ENCODE measurements at places on chromosomes 3 and 15.

- DNase-seq: no peak
These were observed 198.9 kb upstream of the TOPAZ1 start for GRCh38 chr3:44042772-44043171.

GRCh38 chr3:55620351-55621025, 133.4 kb upstream of the WNT5A start:
- peak; percentile 50 for DNase-seq

GRCh38 chr3:108209579-108209978, 12.6 kb downstream of the IFT57 start:
- no peak for DNase-seq

DNA sequence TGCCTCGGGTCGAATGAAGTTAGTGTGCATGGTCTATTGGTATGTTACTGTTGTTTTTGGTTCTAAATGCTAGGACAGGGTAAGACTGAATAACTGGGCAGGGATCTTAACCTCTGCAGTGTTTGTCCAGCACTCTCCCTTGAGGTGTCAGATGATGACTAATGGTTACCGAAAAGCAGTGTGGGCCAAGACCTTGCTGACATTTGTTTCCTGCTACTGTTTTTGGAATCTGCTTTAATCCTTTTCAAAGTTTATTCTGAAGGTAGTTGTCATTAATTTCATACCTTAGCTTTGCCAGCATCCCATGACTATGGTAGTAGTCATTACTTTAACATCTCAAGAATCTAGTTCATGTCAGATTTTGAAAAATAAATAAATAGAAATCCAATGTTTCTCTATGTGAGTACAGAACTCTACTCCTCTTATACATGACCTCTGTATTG, 117.0 kb downstream of the P3H2 start:
- peak; percentile 41 for DNase-seq

- peak; percentile 36 for DNase-seq
These were observed 23.6 kb downstream of the HEG1 start for GRCh38 chr3:125032100-125032643.

DNA sequence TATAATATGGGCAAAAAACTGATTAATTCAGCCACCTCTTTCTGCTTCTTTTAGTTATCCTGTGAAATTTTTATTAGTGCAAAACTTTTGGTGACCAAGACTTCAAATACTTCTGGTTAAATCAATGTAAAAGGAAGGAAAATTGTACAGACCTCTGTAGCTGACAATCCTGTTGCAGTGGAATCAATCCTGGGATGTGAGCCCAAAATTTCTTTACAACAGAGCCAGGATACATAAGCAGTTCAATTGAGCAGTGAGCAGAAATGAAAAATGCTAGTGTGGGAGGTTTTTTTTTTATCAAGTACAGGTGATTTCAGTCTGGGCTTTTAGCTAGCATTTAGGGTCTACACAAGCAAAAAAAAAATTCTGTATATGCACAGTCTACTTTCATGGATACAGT, 398.0 kb downstream of the OTOL1 start:
- DNase-seq: no peak

DNA sequence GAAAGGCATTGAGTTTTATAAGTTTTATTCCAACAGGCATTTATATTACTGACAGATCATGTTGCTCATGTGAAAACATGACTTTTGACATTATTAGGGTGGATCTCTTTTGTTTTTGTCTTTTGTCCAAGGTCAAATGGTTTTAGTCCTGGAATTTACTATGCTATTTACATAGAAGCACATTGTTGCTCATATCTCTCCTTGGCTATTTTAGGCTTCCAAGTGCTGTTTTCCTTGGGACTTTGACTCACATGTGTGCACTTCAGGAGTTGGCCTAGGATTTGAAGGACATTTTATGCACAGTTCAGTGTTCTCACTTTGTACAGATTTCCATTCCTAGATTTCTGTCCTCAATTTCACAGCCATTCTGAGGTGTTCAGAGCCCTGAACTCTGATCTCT, 225.7 kb downstream of the PYDC2 start:
- DNase-seq: no peak

DNA sequence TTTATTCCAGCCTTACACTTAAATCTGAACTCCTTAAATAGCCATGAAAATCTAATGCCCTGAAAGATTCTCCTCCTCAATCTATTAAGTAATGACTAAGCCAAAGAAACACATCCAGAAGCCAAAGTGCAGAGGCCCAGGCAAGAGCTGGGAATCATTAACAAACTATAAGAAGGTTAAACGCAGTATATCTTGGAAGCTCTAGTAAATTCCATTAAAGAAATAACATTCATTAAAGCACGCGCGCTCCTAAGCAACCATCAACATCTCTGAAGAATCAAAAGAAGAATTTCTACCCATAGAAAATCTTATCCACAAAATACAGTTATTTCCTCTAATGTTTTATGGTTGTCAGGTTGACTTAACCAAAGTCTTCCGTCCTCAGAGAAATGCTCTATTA, 29.5 kb downstream of the MB21D2 start:
- DNase-seq: no peak

- no peak for DNase-seq
These were observed 135.4 kb downstream of the KLF13 start for GRCh38 chr15:31461911-31462480.

GRCh38 chr3:108493862-108494261, 16.5 kb downstream of the MYH15 start:
- DNase-seq: peak; percentile 47

DNA sequence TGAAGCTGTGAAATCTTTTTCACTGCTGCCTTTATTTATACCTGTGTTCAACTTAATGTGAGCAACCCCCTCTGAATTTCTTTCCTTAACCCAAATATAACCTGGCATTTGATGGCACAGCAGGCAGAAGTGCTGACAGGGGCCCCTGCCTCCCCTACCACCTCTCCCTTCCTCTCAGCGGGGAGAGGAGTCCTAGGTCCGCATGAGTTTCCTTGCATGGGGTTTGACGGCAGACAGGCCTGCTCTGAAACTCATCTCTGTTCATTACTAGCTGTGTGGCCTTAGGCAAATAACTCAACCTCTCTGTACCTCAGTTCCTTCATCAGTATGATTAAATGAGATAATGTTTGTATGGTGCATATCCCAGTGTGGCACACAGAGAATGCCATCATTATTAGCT, 79.7 kb downstream of the SEC22A start:
- DNase-seq: no peak

GRCh38 chr3:178707311-178708031, 171.2 kb downstream of the KCNMB2 start:
- DNase-seq: peak; percentile 11

- no peak for DNase-seq
These were observed 68.0 kb downstream of the PDZRN3 start for GRCh38 chr3:73556520-73557372.

GRCh38 chr3:125662675-125663074, 67.4 kb upstream of the OSBPL11 start:
- DNase-seq: no peak

GRCh38 chr3:194686816-194687637, 1.3 kb downstream of the FAM43A start:
- peak; percentile 50 for DNase-seq

DNA sequence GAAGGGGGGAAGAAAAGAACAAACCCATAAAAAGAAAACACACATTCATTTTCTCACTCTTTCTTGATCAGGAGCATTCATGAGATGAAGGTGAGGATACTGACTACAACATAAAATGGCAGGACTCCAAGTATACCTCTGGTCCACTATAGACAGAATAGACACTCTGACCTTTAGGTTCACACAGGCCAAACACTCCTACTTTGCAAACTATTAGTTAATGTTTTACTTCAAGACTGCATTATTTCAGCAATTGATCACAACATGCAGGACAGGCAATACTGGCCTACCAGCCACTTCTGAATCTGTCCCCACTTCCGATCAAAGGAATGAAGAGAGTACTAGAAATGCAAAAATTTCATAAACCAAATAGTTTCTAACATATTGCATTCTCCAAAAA, 47.0 kb downstream of the LRRFIP2 start:
- DNase-seq: no peak

- DNase-seq: no peak
These were observed 72.2 kb upstream of the LMOD3 start for GRCh38 chr3:69194431-69195165.

GRCh38 chr15:35932531-35932930, 386.6 kb upstream of the DPH6 start:
- DNase-seq: no peak

- DNase-seq: no peak
These were observed 45.9 kb upstream of the SEC61A1 start for GRCh38 chr3:128006061-128007032.

GRCh38 chr15:67822537-67823313, 2.6 kb upstream of the SKOR1 start:
- DNase-seq: no peak

- no peak for DNase-seq
These were observed 183.9 kb downstream of the SHQ1 start for GRCh38 chr3:72664184-72664975.

DNA sequence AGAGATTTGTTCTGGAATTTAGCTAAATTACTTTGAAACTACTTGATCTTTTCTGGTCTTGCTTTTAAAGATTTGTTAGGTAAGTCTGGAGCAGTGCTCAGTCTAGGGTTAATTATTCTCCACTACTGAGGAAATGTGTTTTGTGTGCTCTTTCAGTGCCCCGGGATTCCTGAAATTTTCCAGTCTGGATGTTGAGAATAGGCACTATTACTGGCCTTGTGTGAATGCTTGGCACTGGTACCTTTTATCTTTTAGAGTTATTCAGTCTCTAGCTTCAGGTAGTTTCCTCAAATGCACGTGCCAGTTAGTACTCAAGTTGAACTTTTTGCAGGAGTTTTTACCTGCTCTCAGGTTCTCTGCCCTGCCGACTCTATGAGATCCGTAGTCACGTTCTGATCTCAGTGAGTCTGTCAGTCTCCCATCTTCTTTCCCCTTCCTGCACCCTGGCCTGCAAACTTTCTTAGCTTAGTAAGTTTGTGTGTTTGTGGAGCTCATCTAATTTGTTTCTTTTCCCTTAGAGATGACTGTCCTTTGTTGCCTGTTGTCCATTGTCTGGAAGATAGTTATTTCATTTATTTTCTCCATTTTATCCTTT, 39.5 kb downstream of the TCF12 start:
- no peak for DNase-seq

- DNase-seq: peak; percentile 39
These were observed 145.9 kb downstream of the MEIS2 start for GRCh38 chr15:36954486-36954885.

DNA sequence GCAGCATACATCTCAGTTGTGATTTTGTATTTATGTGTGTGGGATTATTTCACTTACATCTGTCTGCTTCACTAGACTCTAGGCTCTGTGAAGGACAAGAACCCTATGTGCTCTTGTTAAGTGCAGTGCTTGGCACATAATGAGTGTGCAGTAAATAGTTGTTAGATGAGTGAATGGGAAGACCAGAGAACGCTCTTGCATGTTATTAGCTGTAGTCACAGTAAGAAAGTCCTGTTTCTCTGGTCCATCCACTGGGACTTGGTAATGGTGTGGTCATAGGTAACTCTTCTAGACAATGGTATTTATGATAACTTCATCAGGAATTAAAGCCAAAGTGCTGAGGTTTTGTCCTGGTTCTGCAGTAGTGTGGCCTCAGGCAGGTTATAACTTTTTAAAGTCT, 1.4 kb upstream of the AQP9 start:
- DNase-seq: no peak

DNA sequence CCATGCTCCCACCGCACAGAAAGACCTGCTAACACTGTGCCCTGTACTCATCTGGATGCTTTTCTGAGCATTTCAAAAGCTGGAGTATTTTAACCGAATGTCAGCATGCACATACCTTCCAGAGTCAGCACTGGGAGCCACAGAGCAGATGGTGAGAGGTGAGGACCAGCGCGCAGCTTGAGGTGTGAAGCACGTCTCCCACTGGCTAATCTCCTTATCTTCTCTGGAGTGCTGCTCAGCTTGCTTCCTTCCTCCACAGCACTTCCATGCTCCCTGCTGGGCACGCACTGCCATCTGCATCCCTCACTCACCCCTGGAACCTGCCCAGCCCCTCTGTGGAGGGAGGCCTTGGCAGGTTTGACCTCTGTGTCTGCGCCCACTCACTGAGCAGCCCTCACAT, at the start of gene GNB5:
Gene GNB5, minus strand, starts transcription at position 186 of the 400 bp plus-strand sequence. CDS start 6,716 bp downstream, outside the sequence.
- DNase-seq: no peak

- DNase-seq: no peak
These were observed 50.4 kb downstream of the TCF12 start for GRCh38 chr15:56968821-56969220.

DNA sequence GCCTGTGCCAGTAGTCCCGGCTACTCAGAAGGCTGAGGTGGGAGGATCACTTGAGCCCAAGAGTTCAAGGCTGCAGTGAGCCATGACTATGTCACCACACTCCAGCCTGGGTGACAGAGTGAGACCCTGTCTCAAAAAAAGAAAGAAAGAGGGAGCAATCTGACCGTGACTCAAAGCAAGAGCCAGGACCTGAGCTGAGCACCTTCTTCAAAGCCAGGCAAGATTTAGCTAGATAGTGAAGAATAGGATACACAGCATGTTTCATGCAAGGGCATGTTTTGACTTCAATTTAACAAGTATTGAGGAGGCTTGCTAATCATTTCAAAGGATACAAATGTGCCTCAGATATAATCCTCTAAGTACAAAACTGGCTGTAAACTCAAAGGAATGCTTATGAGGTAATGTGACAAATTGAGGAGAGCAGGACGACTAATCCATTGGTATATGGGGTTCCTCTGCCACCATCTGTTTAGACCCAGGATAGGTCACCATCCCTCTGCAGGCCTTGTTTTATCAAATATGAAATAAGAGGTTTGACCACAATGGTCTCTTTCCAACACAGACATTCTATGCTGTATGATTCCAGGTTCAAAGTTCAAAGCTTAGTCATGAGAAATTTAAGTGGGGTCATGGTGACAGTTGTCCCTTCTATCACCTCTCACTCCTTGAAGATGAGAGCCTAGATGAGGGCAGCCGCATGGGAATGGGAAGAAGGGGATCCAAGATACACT, 33.2 kb downstream of the RAB27A start:
- no peak for DNase-seq

GRCh38 chr3:143101792-143102381, 17.7 kb upstream of the CHST2 start:
- no peak for DNase-seq

GRCh38 chr15:52180196-52180835, 10.9 kb downstream of the GNB5 start:
- no peak for DNase-seq

DNA sequence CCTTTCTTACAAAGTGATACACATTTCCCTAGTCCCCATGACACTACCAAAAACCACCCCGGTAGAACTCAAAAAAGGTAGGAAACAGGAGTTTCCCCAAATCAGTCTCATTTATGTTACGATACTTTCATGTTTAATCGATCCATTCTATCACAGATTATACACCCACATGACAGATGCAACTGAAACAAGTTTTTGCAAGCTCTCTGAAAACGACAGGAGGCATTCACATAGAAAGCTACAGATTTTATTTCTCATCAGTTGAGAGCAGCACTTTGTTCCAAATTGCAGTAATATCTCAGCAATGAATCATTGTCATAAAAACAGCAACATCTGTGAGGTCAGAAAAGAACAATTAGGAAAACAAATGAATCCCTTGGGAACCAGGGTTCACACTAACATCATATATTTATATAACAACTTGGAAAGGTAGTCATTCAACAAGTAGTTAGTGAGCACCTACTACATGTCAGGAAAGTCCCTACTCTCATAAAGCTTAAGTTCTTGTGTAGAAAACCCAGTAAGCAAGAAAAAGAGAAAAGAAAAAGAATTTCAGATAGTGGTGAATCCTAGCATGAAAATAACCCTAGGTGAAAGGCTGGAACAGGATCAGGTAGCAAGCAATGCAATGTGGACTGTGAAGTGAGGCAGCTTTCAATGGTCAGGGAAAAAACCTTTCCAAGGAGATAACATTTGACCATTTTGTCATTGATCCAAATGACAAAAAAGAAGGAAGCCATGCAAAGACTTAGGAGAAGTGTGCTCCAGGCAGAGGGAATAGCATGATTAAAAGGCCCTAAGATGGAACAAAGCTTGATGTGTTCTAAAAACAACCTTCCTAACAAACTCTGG, 8.3 kb downstream of the PLD1 start:
- DNase-seq: peak; percentile 82

All from Daoy (cell line).